Gastrocnemius medialis (tissue), 4 donors: ENCODE measurements at places on chromosomes 5 and 9. TPM values are rescaled to one million over a fixed set of nuclear protein-coding genes. Genes with fewer than 3 reads are reported as not detected.

The GRM6 gene
- not detected for total RNA-seq

DNA sequence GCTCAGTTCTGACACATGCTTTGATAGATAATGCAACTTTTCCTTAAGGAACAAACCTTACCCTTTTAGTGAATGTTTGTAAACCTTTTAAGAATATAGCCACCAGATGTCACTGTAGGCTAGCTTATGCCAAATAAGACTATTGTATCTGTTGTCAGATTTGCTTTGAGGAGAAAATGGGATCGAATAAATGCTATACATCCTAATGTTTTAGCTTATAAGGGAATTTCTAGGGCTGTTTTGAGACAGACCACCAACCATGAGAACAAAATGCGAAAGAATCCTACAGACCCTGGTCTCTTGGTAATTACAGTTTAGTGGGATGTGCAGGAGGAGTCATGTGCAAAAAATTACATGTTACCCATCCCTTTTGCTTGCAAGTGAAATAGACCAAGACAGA lies 127.6 kb upstream of the NMUR2 start:
- H3K27me3 ChIP-seq = no peaks in the 10 kb centered on the region
- H3K36me3 ChIP-seq = no peaks in the 10 kb centered on the region
- DNase-seq = no peak

DNA sequence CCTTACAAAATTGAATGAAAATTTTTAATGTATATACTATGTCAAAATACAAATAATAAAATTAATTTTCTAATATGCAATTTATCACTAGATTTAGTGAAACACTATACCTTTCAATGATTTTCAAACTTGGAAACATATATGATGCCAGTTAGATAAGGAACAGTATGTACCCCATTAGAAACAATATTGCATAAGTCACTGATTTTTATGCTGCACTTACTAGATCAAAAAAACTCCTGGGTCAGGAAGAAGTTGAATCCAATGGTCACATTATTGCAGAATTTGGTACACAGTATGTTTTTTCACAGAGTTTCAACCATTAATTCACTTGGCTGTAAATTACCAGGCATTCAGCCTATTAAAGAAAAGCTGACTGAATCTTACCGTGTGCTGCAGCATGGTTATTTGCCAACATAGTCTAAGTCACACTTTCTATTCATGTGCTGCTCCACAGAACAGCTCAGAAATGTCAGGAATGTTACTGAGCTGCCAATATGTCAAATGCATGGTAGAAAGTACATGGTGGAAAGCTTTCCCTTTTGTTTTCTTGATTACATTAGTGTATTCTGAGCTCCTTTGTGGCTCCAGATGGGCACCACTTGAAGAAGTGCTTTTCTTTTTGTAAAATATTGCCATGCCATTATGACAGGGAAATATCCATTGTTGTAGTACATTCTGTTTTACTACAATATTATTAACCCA lies 9.9 kb upstream of the PRR16 start:
- DNase-seq = no peak
- H3K4me3 ChIP-seq = no peak overlapping the region
- peaks cover 19% of the 10 kb centered on the region for H3K4me1 ChIP-seq
- no peaks in the 10 kb centered on the region for H3K27me3 ChIP-seq
- H3K27ac ChIP-seq = peak overlapping the region; percentile 16
- H3K36me3 ChIP-seq = no peaks in the 10 kb centered on the region

DNA sequence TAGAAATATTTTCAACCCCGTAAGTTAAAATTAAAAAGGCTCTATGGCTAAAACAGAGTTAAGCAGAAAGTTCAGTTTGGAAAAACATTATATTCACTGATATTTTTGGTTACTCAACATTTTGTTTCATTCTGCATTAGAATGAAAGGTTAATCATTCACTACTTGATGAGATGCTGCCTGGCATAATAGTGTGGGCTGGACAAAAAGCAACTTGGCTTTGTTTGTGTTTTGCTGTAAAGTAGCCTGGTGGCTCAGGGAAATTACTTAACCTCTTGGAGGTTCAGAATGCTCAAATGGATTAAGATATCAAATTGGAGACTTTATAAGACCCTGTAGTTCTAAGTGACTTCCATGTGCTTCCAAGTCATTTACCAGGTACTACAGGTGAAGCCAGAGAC lies 367.4 kb upstream of the TRPC7 start:
- no peak overlapping the region for H3K4me3 ChIP-seq
- H3K36me3 ChIP-seq = no peaks in the 10 kb centered on the region
- H3K27ac ChIP-seq = no peak overlapping the region
- H3K27me3 ChIP-seq = no peaks in the 10 kb centered on the region
- no peak for DNase-seq
- no peaks in the 10 kb centered on the region for H3K4me1 ChIP-seq

GRCh38 chr5:73985145-73985544 lies 359.1 kb downstream of the ARHGEF28 start:
- no peak overlapping the region for H3K4me3 ChIP-seq
- no peaks in the 10 kb centered on the region for H3K27me3 ChIP-seq
- H3K4me1 ChIP-seq = no peaks in the 10 kb centered on the region
- H3K36me3 ChIP-seq = no peaks in the 10 kb centered on the region
- no peak overlapping the region for H3K27ac ChIP-seq

GRCh38 chr5:95178046-95178651 lies 106.7 kb downstream of the MCTP1 start:
- DNase-seq = no peak
- H3K36me3 ChIP-seq = no peaks in the 10 kb centered on the region
- H3K27me3 ChIP-seq = no peaks in the 10 kb centered on the region
- no peaks in the 10 kb centered on the region for H3K4me1 ChIP-seq
- H3K27ac ChIP-seq = no peak overlapping the region

DNA sequence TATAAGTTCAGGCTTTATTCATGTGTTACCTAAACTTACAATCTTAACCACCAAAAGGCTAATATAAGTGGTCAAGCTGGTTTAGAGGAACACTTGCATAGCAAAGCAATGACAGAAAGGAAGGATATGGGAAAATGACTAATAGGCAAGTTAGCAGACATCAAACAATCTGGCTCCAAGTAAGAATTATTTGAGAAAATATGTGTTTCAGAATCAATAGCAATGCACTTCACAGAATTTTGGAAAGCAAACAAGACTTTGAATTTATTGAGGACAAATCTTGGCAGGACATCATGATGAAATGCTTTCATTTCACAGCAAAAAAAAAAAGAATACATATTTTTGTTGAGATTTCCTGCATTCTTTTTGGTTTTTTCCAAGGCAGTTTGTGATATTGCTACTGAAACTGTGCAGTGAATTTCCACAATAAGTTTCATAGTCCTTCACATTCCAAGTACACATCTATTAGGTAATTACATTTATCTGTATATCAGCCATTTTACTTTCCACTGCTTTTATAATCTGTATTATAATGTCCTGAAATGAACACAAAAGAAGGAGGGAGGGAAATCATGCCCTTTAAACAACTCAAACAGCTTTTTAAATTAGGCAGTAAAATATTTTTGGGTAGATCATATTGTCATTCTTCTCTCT lies 417.9 kb downstream of the NR2F1-AS1 start:
- no peak overlapping the region for H3K27ac ChIP-seq
- H3K36me3 ChIP-seq = no peaks in the 10 kb centered on the region
- DNase-seq = no peak
- no peaks in the 10 kb centered on the region for H3K4me1 ChIP-seq

- no peak overlapping the region for H3K27ac ChIP-seq
- H3K4me1 ChIP-seq = peaks cover 25% of the 10 kb centered on the region
- peaks cover 8% of the 10 kb centered on the region for H3K36me3 ChIP-seq
- no peaks in the 10 kb centered on the region for H3K27me3 ChIP-seq
- H3K4me3 ChIP-seq = no peak overlapping the region
Measured at GRCh38 chr5:96691503-96692303, 29.5 kb downstream of the CAST start.
